Left renal cortex interstitium (tissue), 4 donors: ENCODE measurements at places on chromosomes 3 and 15.

DNA sequence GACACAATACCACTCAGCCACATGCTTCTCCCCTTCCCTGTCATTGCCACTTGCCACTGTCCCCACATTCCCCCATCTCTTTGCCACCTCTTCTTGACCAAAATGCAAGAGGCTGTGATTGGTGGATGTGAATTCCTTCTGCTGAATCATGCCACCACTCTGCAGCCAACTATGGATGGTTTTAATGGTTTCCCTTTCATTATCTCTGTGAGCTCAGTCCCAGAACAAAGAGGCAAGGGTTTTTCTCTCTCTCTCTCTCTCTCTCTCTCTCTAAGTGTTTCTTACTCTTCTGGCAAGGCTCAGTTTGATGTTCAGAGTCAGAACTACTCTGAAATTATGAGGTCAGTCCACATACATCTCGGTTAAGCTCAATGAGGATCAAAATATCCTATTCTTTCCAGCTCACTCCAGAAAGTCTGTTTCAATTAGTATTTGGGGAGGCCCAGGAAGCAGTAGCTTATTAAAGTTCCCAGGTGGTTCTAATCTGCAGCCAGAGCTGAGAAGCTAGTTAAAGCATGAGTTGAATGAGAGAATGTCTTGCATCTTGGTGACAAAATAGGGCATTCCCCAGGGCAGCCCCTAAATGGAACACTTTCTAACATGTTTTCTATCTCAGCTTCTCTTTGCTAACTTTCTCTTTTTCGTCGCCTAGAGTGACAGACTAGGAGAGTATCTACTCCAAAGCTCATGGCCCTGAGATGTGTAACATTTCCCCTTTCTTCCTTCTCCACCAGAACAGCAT, 8.5 kb upstream of the ILDR1 start:
- no peak for DNase-seq

GRCh38 chr3:4744405-4745234, 234.6 kb upstream of the BHLHE40 start:
- DNase-seq: no peak

GRCh38 chr3:183513046-183513706, 42.3 kb downstream of the KLHL6 start:
- no peak for DNase-seq

GRCh38 chr3:183122257-183122932, 23.1 kb upstream of the MCCC1 start:
- no peak for DNase-seq

GRCh38 chr3:70618151-70618550, 305.7 kb upstream of the MDFIC2 start:
- DNase-seq: no peak

- DNase-seq: no peak
Observed at GRCh38 chr3:25888892-25889524, 99.1 kb downstream of the OXSM start.

- no peak for DNase-seq
Observed at GRCh38 chr15:42911058-42911592, 9.5 kb downstream of the TTBK2 start.

- no peak for DNase-seq
Observed at GRCh38 chr15:43241100-43241499, 20.3 kb upstream of the EPB42 start.

DNA sequence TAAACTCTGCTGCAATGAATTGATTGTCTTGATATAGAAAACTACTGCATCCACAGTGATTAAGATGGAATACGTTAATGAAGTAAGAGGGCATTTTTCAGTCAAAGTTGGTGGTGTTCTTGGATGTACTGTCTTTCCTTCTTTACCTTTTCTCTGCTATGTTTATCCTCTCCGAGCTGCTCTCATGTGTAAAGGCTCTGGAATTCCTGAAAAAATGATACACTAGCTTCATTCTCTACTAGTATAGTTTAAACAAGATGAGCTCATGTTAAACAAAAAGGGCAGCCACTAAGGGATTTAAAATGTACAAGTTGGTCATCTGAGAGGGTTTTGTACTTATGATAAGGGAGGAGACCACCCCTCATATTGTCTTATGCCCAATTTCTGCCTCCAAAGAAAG, 504.6 kb upstream of the NECTIN3 start:
- DNase-seq: no peak

GRCh38 chr3:111471831-111472230, 70.2 kb upstream of the CD96 start:
- DNase-seq: no peak

- no peak for DNase-seq
Observed at GRCh38 chr3:127585163-127585812, 5.2 kb downstream of the TPRA1 start.

- no peak for DNase-seq
Observed at GRCh38 chr3:131216801-131217200, 164.8 kb upstream of the NUDT16 start.

DNA sequence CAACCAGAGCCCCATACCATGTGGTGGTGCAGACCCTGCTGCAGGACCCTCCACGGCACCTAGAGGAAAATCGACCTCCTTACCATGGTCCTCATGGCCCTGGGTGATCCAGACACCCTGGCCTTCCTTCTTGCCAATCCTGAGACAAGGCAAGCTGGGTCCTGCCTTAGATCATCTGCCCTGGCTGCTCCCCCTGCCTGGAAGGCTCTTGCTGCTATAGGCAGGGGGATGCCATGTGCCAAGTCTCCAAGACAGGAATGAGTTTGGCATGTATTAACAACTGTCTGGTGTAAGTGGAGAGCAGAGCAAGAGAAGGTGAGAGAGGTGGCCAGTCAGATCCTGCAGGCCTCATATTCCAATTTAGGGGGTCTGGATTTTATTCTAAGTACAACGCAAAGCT, 7.5 kb downstream of the HEG1 start:
- DNase-seq: no peak

- DNase-seq: no peak
Observed at GRCh38 chr3:71083726-71084131, 499.8 kb downstream of the FOXP1 start.
